Stimulated activated CD4-positive, alpha-beta T cell treated with anti-CD3 and anti-CD28 coated beads, Interleukin-1b, Interleukin-23, amount 100 ng/mL, for 1 hour (primary cell): ENCODE measurements at places on chromosomes 12 and 14.

DNA sequence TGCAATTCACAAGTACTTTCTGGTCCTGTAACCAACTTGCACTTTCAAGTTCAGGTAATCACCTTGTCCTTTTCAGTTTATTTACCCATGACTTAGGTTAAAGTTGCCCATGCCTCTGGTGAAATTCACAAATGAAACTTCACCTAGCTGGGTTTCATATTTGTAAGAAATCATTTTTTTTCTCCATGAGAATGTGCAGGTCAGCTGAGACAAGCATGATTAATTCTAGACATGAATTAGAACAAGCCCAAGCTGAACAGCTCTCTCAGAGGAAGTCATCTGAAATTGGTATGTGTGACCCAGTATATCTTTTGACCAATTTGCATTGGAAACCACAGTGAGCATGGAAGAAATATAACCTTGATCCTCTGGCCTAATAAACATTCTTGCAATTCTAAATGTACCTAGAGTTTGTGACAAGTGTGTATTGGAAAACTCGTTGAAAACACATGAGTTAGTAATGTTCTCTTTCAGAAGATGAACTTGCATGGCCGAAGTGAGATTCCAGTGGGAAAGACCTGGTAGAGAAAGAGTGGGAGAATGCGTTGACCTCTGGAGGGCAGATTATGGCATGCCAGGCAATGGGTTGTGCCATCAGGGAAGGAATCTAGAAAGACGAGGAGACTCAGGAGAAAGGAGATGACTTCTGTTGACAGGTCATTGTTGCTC, 486.5 kb downstream of the ZFP36L1 start:
- no peak for DNase-seq

- no peak for DNase-seq
Observed at GRCh38 chr12:106947461-106947860, 8.2 kb upstream of the TMEM263 start.

GRCh38 chr14:52701223-52701622, 5.8 kb upstream of the PSMC6 start:
- DNase-seq, result no peak

GRCh38 chr14:104473649-104474494, 105.7 kb upstream of the C14orf180 start:
- no peak for DNase-seq

DNA sequence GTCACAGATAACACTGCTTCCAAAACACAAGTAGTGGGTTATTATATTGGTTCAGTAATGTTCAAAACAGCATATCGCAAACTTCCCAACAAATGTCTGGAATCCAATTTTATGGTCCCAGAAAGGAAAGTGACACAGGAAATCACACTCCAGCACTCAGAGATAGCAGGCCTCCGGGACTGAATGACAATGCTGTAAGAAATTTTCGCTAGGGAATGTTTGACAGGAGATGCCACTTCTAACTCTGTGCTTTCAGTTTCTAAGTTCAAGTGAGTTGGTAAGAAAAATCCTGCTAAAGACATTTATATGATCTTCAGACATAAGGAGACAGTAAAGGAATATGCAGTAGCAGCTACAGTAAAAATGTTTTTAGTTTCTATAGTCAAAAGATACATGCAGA, 93.2 kb downstream of the SLC2A13 start:
- DNase-seq, result no peak

- DNase-seq, result no peak
Observed at GRCh38 chr14:68944162-68944561, 34.9 kb downstream of the ACTN1 start.

DNA sequence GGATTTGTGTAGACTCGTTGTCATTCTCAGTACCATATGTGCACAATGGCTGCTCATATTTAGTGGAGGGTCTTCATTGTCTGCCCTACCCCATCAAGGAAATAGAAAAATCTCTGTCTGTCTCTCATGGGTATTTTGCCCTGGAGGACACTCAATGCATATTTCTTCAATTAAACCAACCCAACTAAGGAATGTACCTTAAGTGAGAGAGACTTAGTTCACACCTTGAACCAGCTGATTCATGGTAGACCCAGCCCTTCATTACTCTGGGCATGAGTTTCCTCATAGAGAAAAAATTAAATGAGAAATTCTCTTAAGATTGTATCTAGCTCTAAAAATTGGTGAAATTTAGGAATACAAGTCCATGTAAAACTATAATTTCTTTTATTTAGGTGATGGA, 107.1 kb upstream of the PLEKHG7 start:
- no peak for DNase-seq

- DNase-seq, result no peak
Observed at GRCh38 chr12:26499979-26500640, 304.7 kb downstream of the SSPN start.

GRCh38 chr12:5096241-5096924, 52.7 kb downstream of the KCNA5 start:
- no peak for DNase-seq

DNA sequence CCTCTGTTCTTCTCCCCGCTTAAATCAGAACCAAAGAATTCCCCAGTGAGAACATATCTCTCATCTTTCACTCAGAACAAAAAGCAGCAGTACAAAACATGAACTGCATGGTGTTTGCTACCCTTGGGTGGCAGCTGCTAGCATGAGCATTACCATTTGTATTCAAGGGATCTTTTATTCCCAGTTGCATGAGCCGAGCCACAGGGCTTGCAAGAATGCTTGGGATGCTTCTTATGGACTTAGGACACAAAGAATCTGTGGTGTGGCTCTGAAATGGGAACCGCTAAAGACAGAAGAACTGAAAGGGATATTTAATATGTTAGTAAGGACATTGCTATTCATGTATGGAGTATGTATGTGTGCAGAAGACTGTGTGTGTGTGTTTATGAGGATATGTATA, 190.6 kb downstream of the TMX1 start:
- DNase-seq, result no peak

- DNase-seq, result no peak
Observed at GRCh38 chr12:15336768-15337553, 14.7 kb downstream of the PTPRO start.
